ENCODE measurements at places on chromosomes 13 and 19.

- no peak for DNase-seq
Measured at GRCh38 chr19:3720349-3720917, 12.2 kb downstream of the TJP3 start.

DNA sequence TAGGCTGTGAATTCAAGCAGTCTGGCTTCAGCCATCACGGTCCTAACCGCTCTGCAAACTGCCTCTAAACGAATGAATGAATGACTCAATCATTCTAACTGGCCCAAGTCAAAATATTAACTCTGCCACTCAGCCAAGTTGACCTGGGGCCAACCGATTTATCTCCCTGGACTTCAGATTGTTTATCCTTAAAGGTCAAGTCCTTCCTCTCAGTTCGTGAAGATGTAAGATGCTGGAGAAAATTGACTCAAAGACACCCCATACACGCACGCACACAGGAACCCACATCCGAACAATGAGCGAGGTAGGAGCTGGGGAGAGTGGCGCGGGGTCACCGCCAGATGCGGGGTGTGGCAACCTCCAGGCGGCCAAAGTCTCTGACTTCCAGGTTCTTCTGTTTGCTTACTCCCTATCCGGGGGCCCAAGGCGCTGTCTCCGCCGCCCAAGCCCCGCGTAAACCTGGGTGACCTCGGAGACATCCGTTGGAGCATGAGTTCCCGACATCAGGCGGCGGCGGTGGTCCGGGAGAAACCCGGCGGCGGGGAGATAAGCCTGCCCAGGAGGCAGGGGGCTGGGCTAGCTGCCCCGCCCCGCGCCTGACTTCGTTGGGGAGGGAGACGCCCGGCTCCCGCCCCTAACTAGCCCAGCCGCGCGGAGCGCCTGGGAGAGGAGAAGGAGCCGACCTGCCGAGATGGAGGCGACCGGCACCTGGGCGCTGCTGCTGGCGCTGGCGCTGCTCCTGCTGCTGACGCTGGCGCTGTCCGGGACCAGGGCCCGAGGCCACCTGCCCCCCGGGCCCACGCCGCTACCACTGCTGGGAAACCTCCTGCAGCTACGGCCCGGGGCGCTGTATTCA is at the start of gene CYP2S1:
Gene CYP2S1, plus strand, starts transcription at position 646 of the 856 bp plus-strand sequence. Its CDS starts 46 bp downstream, at position 692.
- DNase-seq = no peak

GRCh38 chr13:45257638-45258333 is 56.9 kb upstream of the KCTD4 start:
- DNase-seq = no peak

- DNase-seq = no peak
Measured at GRCh38 chr19:28502879-28503734, 709.8 kb downstream of the UQCRFS1 start.

GRCh38 chr13:103178986-103179943 is 113.0 kb upstream of the SLC10A2 start:
- no peak for DNase-seq

- DNase-seq = no peak
Measured at GRCh38 chr19:6587998-6588507, 2.9 kb downstream of the CD70 start.

- no peak for DNase-seq
Measured at GRCh38 chr13:70051531-70051930, 56.1 kb upstream of the ATXN8OS start.

GRCh38 chr13:27783111-27783510 is 9.2 kb upstream of the GSX1 start:
- DNase-seq = no peak

- DNase-seq = no peak
Measured at GRCh38 chr13:35648201-35648600, 171.7 kb upstream of the MAB21L1 start.

- DNase-seq = no peak
Measured at GRCh38 chr13:50419331-50419865, 404.2 kb downstream of the KCNRG start.

DNA sequence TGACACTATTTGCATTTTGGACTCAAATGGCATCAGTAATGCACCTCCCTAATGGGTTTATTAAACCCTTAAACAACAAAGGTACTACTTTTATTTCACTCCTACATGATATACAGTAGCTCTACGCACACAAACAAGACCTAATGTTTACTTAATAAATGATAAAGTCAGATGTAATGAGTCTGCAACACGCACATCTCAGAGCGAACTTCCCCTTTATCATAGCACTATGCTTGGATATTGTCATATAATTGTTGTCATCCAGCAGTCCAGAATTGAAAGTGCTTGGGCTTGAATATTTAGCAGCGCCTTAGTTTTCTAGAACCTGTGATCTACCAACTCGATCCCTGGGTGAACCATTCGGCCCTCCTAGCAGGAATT is 772 bp downstream of the PARP4 start:
- DNase-seq = no peak

GRCh38 chr19:46585539-46585938 is 15.6 kb upstream of the CALM3 start:
- no peak for DNase-seq

DNA sequence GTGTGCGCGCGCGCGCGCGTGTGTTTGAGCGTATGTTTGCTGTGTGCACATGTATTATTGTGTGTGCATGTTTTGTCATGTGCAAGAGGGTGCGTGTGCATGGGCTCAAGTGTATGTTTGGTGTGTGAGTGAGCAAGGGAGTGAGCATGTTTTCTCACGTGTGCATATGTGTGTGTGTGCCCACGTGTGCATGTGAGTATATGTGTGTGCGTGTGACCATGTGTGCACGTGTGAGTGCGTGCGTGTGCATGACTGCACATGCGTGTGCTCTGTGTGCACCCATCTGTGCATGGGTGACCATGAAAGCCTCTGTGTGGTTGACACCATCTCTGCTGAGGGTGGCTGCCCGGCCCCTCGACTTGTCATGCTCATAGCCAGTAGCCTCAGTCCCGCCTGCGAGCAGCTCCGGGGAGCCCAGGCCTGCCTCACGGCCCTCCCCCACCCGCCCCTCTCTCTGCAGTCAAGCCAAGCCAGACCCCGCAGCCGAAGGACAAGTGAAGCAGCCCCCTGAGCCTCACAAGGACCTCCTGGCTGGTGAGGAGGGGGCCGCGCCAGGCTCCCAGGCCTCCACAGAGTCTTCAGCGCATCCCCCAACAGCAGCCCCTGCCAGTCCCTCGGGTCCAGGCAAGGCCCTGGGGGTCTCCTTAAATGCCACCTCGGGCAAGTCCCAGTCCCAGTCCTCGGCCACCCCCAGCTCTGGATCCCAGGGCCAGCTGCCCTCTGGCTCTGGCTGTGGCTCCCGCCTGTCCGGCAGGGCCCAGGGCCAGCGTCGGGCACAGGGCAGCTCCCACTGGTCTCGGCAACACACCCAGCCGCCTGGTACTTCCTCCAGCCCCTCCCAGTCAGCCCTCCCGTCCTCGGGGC is 6.0 kb downstream of the REEP6 start:
- DNase-seq = no peak

DNA sequence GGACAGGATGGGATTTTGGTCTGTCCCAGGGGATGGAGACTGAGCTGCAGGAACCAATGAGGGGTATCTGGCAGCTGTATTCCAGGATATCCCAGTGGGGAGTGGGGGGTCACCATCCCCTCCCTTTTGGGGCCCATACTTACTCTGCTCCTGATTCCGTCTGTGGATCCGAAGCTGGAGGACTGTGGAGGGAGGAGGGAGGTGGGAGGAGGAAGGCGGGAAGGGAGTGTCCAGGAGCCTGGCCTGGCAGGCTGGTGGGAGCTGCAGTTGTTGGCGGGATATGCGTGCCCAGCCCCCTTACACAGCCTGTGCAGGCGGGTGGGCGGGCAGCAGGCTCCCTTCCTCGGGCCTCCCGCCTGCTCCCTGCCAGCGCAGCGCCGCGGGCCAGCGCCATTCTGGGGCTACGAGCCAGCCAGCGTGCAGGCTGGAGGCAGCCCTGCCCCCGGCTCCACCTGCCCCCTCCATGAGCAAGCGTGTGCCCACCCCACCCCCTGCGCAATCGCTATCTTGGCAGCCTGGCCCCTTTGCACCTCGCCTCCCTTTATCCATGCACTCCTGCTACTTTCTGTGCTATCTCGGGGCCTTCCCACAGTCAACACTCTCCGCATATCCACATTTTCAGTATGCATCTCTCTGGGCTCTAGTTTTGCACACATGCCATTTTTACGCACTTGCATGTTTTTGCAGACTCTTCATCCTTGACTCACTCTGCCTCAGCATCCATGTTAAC is 2.8 kb downstream of the MAMSTR start:
- no peak for DNase-seq

GRCh38 chr19:32865326-32865725 is 4.2 kb downstream of the SLC7A9 start:
- no peak for DNase-seq

DNA sequence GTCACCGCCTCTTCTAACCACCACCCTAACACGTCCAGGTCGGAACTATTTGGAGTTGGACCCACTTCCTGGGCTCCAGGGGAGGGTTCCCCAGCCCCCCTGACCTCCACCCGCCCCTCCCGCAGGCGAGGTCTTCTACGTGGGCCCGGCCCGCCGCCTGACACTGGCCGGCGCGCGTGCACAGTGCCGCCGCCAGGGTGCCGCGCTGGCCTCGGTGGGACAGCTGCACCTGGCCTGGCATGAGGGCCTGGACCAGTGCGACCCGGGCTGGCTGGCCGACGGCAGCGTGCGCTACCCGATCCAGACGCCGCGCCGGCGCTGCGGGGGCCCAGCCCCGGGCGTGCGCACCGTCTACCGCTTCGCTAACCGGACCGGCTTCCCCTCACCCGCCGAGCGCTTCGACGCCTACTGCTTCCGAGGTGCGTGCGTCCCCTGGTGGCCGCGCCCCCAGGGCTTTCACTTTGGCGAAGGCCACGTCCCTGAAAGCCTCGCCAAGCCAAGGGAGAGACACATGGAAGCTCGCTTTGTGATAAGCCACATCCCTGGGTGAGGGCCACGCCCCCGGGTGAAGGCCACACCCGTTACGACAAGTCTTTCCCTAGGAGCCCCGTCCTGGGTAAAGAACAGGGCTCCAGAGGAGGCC is 13.2 kb downstream of the NCAN start:
- DNase-seq = peak; percentile 65

DNA sequence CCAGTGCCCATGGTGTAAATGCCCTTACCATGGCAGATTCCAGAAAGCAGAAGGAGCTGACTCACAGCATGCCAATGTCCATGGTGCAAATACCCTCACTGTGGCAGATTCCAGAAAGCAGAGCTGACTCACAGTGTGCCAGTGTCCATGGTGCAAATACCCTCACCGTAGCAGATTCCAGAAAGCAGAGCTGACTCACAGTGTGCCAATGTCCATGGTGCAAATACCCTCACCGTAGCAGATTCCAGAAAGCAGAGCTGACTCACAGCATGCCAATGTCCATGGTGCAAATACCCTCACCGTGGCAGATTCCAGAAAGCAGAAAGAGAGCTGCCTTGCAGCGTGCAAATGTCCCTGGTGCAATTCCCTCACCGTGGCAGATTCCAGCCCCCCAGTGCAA is 163.8 kb upstream of the SOX1 start:
- no peak for DNase-seq

DNA sequence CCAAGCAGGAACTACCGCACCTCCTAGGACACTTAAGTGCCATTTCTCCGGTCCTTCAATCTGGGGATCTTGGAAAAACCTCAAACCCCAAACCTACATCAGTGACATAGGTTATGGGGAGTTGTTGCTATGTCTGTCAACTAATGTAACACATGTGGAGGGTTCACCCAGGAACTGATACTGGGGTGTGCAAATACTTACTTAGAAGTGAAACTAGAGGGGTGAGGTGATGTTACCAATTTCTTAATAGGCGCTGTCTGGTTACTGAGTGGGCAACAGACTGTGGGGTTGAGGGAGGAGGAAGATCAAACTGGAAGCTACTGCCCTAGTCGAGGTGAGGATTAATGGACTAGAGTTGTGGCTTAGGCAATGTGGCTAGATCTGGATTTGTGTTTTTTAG is 1.9 kb downstream of the ZNF586 start:
- no peak for DNase-seq

DNA sequence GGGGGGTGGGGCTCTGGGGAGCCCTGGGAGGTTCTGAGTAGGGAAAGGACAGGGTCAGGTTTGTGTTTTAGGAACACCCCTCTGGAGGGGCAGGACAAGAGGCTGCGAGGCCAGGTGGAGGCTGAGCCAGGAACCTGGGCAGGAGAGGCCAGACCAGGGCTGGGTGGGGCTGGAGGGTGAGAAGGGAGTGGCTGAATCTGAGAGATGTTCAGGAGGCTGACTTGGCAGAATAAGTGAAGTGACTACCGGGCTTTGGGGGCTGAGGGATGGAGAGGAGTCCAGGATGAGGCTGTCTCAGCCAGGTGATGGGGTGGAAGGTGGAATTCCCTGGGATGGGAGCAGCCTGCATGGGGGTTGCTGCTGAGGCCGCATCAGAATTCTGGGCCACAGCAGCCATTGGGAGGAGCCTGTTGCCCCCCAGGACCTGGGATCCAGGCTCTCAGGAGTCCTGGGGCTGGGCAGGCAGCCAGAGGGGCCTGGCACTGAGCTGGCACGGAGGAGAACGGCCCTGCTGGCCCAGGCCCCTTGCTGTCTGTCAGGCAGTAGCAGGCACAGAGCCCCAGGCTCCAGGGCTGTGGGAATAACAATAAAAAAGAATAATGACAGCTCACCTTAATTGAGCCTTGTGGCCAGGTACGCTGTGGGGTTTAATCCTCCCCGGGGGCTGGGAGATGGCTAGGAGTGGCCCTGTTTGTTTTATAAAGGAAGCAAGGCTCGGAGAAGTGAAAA is 3.3 kb downstream of the PPP5C start:
- no peak for DNase-seq

DNA sequence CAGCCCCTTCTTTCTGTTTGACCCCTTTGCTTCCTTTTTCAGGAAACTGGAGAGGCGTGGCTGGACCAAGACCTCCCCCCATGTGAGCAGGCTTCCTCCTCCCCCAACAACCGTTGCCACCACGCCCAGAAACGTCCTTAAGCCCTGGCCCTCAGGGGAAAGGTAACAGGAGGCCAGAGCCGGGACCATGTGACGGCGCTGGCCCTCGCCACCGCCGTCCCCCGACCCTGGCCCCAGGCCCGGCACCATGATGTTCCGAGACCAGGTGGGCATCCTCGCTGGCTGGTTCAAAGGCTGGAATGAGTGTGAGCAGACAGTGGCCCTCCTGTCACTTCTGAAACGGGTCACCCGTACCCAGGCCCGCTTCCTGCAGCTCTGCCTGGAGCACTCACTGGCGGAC is 14.4 kb downstream of the SAMD4B start:
- DNase-seq = no peak

DNA sequence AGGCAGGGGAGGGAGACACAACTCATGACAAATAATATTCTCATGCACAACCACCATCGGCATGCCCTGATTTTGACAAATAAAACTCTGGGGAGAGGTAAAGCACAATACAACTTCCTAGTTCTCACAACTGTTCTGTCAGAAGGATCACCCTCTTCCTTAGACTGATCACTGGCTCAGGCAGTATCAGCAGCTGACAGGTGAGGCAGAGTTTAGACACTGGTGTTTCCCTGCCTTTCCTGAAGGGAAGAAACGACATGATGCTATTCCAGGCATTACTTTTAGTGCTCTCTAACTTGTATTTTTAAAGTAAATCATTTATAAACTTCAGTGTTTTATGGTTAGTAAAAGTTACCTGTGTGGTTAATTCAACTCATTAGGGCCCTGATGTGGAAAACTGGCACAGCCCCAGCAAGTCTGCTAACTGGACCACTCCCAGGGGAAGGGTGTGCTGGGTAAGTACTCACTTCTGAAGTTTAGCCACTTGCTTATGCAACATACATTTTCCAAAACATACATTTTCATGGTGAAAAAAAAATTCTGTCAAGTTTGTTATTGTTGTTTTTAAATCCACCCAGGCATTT is 82.8 kb downstream of the CRYL1 start:
- no peak for DNase-seq
